Stimulated activated CD8-positive, alpha-beta memory T cell treated with anti-CD3 and anti-CD28 coated beads, Interleukin-4, amount 100 ng/mL, for 1 hour (primary cell): ENCODE measurements at places on chromosomes 7 and 10.

- no peak for DNase-seq
Measured at GRCh38 chr7:149827089-149827981, 10.8 kb upstream of the ZNF862 start.

GRCh38 chr7:103336761-103337160 lies 7.8 kb downstream of the DNAJC2 start:
- no peak for DNase-seq

GRCh38 chr7:16025696-16026095 lies 339.2 kb upstream of the MEOX2 start:
- DNase-seq: no peak

DNA sequence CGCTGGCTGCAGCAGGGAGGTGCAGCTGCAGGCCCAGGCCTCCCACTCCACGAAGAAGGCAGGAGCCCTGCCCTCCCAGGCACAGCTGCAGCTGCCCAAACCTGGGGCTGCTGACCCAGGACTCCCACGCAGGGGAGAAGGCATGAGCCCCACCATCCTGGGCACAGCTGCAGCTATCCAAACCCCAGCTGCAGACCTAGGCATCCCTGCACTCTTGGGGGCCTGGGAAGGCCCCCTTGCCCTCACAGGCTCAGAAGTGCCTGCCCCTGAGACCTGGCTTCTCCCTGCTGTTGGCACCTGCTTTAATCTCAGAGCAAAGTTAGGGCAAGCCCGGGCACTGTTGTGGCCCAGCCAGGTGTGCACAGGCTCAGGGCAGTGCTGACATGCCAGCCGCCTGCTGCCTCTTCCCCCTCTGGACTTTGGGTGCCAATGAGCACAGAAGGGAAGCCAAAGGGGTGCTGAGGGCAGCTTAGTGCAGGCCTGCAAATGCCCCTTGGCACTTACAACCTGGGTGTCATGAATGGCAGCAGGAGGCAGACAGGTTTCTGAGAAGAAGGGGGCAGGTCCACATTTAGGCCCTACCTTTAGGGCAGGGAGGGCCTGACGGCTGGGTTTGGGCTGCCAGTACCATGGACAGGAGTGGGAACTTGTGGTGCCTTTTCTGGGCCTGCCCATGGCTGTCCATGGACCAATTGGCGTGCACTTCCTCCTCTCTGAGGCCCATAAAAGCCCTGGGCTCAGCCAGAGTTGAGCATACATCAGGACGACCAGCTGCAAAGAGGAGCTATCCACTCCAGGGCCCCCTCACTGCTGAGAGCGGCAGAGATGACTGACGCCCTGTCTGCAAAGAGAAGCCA lies 31.1 kb downstream of the CRTAC1 start:
- no peak for DNase-seq

GRCh38 chr7:73341877-73342276 lies 13.9 kb downstream of the FKBP6 start:
- DNase-seq: no peak

- no peak for DNase-seq
Measured at GRCh38 chr7:38222481-38223096, 44.5 kb downstream of the STARD3NL start.

DNA sequence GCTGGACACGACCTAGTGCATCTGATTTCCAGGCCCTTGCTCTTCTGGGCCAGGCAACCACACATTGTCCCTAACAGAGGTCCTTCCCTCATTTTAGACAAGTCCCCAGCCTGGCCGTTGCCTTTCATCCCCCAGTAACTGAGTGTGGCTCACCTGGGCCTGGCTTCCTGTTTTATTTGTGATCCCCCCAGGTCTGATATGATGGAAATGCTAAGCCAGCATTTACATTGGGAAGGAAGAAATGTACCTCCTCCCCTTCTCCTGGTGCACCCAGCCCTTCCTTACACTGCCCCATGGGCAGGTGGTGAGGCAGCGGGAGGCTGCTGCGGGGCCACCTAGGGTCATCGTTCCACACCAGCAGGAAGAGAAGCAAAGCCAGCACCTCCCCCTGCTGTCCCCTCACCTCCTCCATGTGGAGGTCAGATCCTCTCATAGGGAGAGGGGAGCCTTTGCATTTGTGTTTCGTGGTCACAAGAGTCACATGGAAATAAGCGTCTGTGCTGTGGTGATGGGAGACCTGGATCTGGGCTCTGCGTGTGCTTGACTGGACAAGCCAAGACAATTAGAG lies 108.8 kb downstream of the GLRX3 start:
- no peak for DNase-seq

DNA sequence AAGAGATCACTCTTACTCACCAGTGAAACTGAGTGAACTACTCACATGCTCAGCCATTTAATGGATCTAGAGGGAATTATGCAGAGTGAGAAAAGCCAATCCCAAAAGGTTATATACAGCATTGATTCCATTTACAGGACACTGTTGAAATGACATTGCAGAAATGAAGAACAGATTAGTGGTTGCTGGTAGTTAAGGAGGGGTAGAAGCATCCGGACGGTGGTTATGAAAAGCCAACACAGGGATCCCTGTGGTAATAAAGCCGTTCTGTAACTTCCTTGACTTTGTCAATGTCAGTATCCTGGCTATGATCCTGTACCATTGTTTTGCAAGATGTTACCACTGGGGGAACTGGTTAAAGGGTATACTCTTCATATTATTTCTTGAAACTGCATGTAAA lies 253.4 kb downstream of the USP6NL start:
- no peak for DNase-seq

GRCh38 chr10:51663086-51663485 lies 36.3 kb downstream of the CSTF2T start:
- DNase-seq: no peak

- no peak for DNase-seq
Measured at GRCh38 chr10:125812128-125812750, 10.8 kb downstream of the UROS start.

DNA sequence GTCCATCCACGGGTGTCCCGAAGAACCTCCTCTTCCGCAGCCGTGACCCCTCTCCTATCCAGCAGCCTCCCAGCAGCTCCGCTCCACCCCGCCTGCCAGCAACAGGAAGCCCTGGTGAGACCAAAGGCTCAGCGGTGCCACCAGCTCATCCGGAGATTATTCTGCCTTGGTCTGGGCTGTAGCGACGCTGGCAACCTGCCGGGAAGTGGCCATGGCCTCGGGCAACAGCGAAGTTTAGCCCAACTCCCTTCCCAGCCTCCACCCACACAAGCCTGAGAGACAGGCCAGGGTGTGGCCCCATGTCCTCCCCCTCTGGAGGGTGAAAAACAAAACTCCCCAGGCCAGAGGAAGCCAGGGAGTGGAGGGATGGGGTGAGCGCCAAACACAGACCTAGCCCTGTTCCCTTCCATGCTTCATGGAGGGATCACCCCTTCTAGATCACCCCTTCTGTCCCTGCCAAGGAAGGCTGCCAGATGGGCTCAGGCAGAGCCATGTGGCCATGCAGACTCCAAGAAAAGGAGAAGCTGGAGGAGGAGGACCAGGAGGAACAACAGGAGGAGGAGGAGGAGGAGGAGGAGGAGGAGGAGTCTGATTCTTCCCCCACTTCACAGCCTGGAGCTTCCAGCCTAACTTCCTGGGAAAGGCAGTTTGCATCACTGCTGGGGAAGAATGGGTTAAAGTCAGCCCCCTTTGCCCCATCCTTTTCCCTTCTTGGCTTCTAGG lies 918 bp downstream of the CALHM2 start:
- peak; percentile 6 for DNase-seq

DNA sequence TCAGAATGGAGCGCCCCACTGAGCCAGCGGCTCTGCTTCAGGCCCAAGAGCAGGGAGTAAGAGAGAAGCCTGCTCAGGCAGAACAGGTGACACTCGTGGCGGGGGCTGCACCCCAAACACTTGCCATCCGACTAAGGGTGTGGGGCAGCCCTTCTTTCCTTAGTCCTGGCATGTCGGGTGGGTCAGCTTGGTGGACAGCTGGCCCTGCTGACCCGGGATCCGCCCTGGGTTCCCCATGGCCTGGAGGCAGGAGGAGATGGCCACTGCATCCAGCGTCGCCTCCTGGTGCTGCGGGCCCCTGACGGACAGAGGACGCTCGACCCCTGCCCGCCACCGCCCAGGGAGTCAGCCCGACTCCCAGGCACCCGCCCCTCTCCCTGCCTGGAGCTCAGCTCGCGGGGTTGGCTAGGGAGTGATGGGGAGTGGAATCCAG lies 1.2 kb upstream of the PAOX start:
- no peak for DNase-seq

DNA sequence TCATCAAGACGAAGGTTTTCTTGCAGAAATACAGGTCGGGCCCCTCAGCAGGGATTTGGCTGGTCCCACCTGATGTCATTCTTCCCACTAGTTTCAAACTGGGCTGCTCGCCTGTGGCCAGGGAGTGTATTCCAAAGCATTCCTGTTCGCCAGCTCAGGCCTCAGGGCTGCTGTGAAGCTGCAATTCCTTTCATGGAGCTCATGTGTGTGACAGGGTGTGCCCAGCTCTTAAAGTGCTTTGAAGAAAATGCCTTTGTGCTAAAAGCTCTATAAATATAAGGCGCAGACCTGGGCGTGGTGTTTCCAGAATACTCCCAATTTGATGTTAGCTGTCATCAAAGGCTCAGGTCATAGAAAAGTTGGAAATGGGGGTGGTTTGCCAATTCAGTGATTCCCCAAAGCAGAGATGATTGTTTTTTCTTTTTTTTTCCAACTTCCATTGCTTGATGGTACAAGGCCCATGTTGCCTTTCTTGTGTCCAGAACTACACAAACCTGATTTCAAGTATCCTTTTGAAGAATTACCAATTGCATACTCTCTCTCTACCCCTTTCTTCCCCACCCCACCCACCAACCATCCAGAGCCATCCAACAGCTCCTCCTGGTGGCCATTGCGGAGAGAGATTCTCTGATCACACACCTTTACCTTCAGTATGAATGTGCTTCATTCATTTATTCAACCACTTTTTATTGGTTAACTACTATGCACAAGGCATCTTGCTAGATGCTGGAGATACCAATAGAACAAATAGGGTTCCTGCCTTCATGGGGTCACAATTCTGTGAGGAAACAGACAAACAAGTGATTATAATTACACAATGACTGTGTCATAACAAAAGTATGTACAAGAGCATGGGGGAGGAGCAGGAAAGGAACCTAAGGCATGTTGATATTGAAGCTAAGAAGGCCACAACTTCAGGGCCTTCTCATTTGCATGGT lies 297.3 kb upstream of the LYZL1 start:
- DNase-seq: no peak

- DNase-seq: no peak
Measured at GRCh38 chr10:5354068-5354467, 10.7 kb upstream of the UCN3 start.

DNA sequence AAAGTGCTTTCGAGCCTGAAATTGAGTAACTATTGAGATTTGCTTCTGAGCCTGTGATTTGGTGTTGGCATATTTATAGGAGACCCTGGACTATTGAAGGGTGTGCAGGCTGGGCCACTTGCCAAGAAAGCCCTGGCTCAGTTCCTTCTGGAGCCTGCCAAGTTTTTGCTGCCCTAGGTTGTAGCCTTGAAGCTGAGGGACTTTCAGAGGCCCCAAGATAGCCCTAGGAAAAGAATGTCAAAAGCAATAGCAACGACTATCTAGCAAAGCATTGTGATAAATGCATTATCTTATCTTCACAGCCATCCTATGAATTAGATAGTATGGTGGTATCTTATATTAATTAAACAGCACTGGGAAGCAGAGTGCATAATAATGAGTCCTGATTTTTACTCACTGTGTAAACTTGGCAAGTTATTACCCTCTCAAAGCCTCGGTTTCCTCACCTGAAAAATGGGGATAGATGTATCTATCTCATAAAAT lies 473.7 kb upstream of the PODXL start:
- no peak for DNase-seq

DNA sequence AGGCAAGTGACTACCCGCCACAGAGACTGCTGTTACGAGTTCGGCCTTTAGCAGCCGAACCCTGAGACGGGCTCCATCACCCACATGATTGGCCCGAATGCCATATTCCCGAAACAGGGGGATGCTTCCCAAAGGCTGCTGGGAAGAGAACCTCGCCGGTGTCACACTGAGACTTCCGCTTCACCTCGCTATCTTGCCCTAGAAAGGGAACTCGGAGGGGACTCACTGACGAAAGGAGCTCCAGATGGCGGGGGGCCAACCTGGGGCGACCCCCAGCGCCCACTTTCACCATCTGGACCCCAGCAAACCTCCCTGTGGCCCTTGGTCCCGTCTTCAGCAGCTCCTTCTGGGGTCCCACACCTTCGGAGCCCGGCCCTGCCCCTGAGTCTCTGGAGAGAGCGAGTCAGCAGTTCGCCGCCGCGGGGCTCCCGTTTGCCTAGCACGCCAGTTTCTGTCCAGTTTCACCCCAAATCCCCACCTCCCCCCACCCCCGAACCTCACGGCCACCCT lies 529 bp downstream of the HPS1 start:
- DNase-seq: no peak

- DNase-seq: no peak
Measured at GRCh38 chr7:139044813-139045794, 9.3 kb upstream of the ZC3HAV1L start.

DNA sequence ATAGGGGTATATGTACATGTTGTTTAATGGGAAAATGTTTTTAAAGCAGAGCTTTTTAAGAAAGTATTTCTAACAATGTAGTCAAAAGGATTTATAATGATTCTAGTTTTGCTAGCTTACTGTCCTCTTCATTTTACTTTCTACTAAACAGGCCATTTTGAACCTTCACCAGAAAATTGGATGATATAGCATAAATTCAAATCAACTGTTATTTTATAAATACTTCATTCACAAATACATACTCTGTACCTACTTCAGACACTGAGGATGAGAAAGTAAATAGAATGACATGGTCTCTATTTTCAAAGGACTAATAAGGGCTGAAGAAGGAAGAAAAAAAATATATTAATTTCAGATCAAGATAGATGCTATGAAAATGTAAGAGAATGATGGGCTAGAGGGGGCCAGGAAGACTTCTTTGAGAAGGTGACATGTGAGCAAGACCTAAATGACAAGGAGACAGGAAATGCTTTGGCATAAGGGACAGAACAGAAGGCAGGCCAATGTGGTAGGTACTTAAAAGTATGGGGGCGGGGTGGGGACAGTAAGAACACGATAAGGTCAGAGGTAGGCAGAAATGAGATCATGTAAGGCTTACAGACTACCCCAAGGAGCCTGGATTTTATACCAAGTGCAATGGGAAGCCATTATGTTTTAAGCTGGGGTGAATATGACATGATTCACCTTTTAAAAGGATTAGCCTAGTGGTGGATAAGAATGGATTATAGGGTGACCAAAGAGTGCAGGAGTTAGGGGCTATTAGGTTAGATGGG lies 5.2 kb downstream of the NAMPT start:
- no peak for DNase-seq
